ENCODE measurements at places on chromosomes 12 and 14.

- DNase-seq, result no peak
Observed at GRCh38 chr14:69581316-69581935, 6.8 kb upstream of the CCDC177 start.

GRCh38 chr12:26469421-26470180 lies 274.2 kb downstream of the SSPN start:
- no peak for DNase-seq

DNA sequence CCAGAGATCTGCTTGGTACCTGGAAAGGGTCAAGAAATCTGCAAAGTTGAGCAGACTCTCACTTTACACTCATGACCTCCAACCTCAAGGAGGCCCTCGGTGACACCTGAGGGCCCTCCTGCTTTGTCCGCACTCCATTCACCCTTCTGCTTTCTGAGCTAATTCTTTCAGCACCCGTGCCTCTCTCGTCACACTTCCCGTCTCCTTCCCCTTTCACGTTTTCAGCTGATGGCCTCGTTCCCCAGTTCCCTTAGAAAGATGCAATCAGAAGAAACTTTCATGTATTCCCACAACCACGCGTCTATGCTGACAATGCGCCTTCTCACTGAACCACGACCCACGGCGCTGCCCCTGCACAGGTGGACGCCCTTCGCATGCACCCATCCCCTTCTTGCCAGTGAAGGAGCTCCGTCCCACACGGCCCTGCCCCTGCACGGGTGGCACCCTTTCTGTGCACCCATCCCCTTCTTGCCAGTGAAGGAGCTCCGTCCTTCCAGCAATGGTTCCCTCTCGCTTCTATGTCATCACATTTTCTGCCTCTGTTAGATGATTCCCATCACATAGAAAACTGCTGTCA lies 340.1 kb upstream of the FKBP4 start:
- DNase-seq, result no peak

DNA sequence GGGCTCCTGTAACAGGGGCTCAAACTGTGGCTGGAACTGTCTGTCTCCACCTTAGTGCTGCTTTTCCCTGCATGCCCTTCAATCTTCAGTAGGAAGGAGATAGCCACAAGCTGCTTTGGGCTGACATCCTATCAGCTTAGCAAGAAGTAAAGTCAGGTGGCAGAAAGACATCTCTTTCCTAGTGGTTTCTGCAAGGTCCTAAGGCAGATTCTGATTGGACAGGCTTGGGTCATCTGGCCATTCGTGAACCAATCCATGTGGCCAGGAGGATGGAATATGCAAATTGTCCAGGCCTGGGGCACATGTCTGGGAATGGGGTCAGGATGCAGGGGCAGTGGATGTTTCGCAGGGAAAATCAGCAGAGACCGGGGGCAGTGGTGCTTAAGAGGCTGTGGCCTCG lies 5.2 kb downstream of the RITA1 start:
- peak; percentile 60 for DNase-seq

DNA sequence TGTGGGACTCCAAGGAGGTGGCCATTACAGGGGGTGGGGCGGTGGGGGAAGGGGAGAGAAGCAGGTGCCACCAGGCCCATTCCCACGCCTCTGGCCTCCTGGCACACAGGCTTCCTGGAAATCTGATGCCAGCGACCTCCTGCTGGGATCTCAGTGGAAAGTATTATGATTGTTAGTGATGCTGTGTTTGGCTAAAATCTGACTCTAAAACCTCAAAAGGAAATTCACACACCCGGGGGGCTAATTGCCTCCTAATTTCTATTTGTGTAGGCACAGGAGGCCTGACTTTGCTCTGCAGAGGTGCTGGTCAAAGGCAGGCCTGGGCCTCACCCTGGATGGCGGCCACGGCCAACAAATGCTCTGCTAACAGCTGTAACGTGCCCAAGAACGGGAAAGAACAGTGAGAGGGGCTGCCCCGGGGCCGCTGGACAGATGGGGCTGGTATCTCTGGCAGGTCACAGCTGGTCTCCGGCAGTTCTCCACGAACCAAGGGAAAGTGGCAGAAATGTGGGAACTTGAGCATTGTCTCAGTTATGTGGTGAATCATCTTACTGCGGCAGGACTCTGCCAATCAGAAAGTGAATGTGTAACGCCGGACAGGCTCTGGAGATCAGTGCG lies 14.3 kb downstream of the FAM181A start:
- peak; percentile 24 for DNase-seq

DNA sequence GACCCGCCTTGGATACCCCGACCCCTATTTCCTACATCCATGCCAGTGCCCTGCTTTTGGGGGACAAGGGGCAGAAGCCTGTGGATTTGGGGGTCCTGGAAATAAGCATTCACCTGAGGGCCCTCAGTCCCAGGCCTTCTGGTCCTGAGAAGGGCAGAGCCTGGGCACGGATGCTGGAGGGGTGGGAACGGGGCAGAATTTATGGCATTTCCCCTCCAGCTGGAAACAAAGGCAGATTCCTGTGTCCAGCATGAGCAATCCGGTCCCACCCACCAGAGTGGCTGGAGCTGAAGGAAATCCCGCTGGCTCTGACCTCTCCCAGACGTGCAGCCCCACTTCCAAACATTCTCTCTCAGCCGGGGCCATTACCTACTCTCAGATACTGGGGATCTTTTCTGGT lies 9.3 kb downstream of the ANKRD33 start:
- no peak for DNase-seq

DNA sequence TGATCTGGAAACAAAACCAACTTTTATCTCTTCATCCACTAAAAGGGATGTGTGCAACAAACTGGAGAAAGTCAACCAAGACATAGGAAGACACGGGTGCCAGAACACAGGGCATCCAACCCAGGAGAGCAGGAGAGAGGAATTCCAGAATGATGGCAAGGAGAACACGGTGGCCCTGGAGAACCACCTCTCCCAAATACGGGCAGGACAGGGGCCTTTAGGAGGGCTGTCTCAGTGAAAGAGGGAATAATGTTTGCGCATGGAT lies 93.4 kb upstream of the EGLN3 start:
- no peak for DNase-seq

GRCh38 chr12:55974308-55974730 lies 441 bp downstream of the RAB5B start:
- peak; percentile 56 for DNase-seq

- DNase-seq, result peak; percentile 43
Observed at GRCh38 chr12:86660488-86661147, 404.4 kb upstream of the MGAT4C start.

DNA sequence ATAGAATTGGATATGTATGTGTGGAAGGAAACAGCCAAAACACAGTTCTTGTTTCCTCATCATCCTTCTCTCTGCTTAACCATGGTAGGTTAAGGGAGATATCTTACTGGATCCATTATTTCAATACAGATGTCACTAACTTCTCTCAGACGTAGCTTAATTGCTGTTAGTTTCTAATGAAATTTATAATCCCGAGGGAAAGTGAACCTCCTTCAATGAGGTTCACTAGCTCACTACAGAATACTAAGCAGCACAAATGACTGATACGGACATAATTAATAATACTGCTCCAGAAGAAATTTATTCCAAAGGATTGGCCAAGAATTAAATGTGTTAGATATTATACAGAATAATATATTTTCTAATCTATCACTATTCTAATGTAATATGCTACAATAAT lies 28.6 kb upstream of the PTPRO start:
- DNase-seq, result no peak

DNA sequence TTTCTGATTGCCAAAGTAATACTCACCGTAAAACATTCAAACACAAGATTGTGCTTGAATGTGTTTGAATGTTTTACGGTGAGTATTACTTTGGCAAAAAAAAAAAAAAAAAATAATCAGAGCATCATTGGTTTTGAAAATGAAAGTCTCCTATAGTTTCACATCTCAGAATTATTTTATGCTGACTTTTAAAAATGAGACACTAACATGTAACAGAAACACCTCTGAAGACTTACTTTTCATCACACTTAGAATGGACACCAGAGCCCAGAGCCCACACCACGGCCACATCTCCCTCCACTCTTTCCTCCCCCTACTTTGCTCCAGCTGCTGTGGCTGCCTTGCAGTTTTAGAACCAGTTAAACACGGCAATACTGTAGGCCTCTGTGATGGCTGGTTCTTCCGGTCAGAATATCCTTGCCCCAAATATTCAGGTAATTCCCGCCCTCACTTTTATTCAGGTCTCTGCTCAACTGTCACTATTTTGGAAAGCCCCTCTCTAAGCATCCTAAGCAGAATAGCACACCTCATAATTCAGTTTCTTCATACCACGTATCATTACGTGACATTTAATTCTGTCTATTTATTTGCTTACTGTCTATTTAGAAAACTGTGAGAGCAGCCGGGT lies 138.9 kb upstream of the MAX start:
- no peak for DNase-seq

DNA sequence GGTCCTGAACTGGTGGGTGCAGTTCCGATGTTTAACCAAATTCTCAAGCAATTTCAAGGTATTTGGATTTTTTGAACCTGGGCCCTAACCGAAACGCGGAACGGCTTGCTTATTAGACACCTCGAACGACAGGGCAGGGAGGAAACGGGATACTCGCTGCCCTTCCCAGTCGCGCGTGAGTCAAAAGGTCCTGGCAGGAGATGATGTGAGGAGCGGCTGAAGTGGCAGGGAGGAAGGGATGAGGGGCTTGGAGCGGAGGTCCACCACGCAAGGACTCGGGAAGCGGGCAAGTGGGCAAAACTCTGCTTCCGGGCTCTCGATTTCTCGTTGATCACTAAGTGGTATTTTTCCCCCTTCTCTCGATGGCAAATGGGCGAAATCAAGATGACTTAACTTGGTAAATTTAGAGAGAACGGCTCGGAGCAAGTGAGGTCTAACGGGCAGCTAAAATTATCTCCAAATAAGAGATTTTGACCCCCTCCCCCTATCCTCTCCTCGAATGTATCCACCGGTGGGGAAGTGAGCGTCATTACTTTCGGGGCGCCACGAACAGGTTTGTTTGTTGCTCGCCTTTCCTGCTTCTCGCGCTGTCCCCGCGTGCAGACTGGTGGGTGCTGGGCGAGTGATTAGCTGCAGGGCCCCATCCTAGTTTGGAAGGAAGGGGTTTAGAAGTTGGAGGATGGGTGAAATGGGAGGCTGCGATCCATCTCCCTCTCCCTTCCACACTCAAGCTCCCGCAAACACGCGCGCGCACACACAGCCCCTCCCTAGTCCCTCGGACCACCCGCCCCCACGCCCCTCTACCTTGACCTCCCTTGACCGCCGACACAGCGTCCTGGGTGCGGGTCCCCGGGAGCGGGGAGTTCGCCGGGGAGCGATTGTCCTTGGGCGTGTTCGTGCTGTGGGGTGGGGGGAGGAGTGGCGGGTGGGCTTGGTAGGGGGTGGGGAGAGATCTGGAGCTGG lies 986 bp upstream of the NTF3 start:
- no peak for DNase-seq

- no peak for DNase-seq
Observed at GRCh38 chr14:93587330-93587729, 156.6 kb downstream of the UNC79 start.

- no peak for DNase-seq
Observed at GRCh38 chr12:25817166-25817565, 141.3 kb upstream of the RASSF8 start.

- DNase-seq, result peak; percentile 57
Observed at GRCh38 chr12:7907009-7907408, 29.0 kb downstream of the SLC2A3 start.

DNA sequence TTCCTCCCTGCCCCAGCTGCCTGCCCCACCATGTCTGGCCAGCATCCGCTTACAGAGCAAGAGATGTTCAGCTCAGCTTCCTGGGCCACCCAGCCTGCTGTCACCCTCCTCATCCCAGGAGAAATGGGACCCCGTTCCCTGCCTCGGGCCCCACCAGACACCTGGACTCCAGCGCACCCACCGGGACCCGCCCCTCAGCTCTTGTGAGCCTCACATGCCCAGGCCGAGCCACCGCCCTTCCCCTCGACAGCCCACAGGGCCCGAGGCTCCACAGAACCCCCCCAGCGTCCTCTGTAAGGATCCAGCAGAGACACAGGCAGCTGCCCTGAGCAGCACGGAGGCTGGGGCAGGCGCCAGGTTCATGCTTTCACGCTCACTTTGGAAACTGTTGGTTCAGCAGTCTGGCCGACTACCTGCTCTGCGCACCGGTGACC lies 18.4 kb upstream of the C14orf180 start:
- no peak for DNase-seq

DNA sequence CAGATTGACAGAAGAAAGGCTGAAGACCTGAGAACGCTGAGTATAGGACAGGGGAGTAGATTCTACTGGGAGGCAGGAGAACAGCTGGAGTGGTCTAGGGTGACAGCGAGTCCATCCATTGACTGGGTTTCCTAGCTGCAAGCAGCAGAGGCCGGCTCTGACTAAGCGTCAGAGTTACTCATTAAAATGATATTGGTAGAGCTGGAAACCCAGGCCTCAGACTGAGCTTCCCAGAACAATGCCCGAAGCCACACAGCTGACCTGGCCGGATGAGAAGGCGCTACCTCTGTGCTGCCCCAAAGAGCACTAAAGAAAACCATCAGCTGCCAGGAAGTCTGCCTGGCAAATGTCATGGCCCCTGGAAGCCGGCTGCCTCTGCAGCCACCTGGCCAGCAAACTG lies 78.5 kb upstream of the FZD10 start:
- no peak for DNase-seq

GRCh38 chr12:119340578-119340977 lies 6.0 kb downstream of the CCDC60 start:
- DNase-seq, result no peak

- peak; percentile 50 for DNase-seq
Observed at GRCh38 chr12:92905258-92905810, 23.8 kb downstream of the EEA1 start.

DNA sequence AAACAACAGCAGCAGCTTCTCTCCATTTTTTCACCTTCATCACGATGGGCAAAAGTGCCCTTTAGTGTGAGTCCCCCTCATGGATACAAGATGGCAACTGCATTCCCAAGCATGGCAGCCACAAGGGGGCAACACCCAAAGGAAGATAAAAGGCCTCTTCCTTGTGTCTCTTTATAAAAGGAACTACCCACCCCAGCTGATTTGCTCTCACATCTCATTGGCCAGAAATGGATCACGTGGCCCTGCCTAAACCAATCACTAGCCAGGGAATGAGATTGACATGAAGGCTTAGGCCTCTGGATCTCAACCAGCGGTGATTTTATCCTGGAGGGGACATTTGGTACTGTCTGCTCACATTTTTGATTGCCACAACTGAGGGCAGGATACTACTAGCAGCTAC lies 21.9 kb upstream of the IFT81 start:
- DNase-seq, result peak; percentile 64

- peak; percentile 70 for DNase-seq
Observed at GRCh38 chr14:29630566-29631160, 297.0 kb downstream of the PRKD1 start.

DNA sequence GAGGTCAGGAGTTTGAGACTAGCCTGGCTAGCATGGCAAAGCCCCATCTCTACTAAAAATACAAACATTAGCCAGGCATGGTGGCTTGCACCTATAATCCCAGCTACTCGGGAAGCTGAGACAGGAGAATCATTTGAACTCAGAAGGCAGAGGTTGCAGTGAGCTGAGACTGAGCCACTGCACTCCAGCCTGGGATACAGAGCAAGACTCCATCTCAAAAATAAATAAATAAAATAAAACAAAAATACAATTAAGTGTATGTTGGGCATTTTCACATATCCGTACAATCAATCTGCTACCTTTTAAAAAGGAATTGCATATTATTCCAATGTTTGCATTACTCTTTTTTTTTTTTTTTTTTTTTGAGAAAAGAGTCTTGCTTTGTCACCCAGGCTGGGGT lies 47.7 kb upstream of the HECTD1 start:
- DNase-seq, result no peak

All from fibroblast of villous mesenchyme (primary cell).